Fibroblast of skin of left biceps (primary cell): ENCODE measurements at places on chromosomes 12 and 14.

- no peak for DNase-seq
Observed at GRCh38 chr12:113413488-113413939, 8.7 kb upstream of the SDSL start.

- DNase-seq, result no peak
Observed at GRCh38 chr14:63974176-63974575, 121.4 kb downstream of the SYNE2 start.

DNA sequence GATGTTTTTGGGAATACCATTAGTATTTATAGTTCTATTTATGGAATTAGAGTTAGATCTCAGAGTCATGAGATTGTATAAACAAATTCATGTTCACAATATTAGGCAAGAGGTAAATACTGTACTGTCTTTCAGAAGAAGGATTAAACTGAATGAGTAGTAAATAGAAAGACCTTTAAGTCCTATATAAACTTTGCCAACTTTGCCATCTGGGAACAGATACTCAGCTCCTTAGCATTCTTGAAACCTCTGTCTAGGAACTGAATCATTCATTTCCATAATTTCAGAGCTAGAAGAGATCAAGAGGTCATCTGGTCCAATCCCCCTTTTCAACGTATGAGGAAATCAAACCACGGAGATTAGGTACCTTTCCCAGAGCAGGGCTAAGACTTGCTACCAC, 141.1 kb downstream of the CAND1 start:
- no peak for DNase-seq

- DNase-seq, result no peak
Observed at GRCh38 chr12:129258781-129259318, 405.6 kb downstream of the GLT1D1 start.

GRCh38 chr12:4386801-4387200, 7.3 kb upstream of the FGF23 start:
- DNase-seq, result no peak

- DNase-seq, result no peak
Observed at GRCh38 chr12:63348556-63348955, 197.6 kb upstream of the AVPR1A start.

DNA sequence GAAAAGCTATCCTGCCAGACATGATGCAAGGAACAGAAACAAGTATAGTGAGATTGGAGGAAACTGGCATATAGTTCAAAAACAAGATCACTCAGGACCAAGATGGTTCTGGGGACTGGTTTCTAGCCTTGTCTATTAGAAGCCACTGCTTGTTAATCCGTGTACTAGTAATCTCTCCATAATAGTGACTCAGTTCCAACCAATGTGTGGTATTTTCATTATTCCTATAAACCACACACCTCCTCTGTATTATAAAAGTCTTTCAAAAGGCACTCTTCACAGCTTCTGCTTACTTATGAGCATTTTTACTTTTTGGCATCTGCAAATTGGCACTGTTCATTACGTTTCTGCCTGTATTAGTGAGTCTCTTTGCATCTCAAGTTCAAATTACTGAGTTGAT, 140.3 kb downstream of the SLC6A15 start:
- DNase-seq, result no peak

DNA sequence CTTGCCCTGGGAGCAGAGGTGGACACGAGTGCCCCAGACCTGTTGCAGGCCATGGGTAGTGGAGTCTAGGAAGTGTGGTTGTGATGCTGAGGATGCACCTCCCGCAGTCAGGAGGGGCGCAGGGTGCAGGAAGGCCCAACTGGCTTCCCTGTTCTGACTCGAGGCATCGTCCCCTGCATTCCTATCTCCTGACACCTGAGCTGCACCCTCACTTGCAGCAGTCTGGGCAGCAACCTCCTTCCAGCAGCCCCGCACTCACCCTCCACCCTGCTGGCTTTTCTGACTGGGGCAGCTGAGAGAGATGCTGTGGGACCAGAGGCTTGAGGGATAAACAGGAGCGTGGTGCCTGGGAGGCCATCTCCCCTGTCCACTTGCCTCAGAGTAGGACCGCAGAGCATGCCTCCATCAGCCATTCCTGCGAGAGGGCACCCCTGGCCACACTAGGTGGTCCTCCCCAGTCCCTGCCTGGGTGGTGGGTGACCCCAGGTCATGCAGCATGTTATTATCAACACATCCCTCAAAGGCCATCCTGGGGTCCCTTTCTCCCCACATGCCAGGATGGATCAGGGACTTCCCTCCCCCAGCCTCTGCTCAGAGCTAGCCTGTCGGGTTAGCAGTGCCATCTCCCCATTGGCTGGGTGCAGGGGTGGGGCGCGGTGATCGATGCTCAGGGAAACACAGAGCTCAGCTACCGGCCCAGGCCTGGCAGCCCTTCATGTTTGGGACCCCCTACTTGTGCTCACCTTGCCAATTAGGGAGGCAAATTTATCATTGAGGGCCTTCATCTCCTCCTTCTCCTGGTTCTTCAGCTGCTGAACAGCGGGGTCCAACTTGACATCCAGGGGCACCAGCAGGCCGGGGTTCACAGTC, 719 bp downstream of the KRT80 start:
- DNase-seq, result no peak

- DNase-seq, result no peak
Observed at GRCh38 chr14:88519907-88520306, 34.9 kb downstream of the PTPN21 start.

GRCh38 chr14:58954901-58955861, 233.3 kb upstream of the DAAM1 start:
- DNase-seq, result no peak

- no peak for DNase-seq
Observed at GRCh38 chr12:13702381-13702780, 279.0 kb downstream of the GRIN2B start.
